Glutamatergic neuron (in vitro differentiated cells): ENCODE measurements at places on chromosomes 13 and 19.
A peak's percentile ranks its signal among the peaks of the same experiment; 100 is the strongest.

DNA sequence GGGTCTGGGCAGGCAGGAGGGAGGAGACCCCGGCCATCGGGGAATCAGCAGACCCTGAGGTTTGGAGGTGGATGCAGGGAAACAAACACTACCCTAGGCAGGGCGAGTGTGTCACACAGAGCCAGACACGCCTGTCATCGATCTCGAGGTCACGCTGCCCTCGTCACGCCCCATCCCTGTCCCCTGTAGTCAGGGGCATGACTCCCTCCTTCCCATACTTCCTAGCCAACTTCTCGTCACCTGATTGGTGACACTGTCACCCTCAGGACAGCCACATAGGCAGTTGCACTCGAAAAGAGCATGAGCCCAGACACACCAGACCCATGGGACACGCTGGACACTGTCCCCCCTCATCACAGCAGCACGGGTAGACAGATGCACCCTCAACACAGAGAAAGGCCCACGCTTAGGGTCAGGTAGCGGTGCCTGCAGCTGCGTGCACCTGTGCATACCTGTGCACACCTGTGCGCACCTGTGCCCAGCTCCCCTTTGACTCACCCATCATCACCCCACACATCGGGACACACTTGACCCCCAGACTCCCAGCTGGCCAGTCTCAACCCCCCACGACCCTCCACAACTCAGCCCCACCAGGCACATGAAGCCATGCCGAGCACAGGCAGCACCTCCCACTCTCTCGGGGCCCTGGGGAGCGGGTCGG lies 11.9 kb downstream of the CILP2 start:
- peak; percentile 15 for DNase-seq

GRCh38 chr13:111526922-111527321 lies 206.5 kb downstream of the TEX29 start:
- DNase-seq = no peak

DNA sequence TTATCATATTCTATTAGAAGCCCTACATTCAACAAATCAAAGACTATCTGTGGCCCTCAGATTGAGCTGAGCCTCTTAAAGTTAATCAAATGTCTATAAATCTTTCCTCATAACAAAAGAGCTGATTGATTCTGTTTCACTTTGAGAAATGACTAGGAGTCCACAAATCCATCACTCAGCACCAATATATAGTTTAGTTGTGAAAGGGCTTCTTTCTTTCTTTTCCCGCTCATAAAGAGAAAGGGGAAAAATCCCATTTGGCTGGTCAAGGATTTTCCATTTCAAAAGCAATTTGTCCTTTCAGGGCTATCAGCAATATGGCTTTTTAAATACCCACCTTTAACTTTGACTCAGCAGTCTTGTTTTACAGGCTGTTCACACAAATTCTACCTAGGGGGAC lies 408.5 kb upstream of the PCDH20 start:
- no peak for DNase-seq

DNA sequence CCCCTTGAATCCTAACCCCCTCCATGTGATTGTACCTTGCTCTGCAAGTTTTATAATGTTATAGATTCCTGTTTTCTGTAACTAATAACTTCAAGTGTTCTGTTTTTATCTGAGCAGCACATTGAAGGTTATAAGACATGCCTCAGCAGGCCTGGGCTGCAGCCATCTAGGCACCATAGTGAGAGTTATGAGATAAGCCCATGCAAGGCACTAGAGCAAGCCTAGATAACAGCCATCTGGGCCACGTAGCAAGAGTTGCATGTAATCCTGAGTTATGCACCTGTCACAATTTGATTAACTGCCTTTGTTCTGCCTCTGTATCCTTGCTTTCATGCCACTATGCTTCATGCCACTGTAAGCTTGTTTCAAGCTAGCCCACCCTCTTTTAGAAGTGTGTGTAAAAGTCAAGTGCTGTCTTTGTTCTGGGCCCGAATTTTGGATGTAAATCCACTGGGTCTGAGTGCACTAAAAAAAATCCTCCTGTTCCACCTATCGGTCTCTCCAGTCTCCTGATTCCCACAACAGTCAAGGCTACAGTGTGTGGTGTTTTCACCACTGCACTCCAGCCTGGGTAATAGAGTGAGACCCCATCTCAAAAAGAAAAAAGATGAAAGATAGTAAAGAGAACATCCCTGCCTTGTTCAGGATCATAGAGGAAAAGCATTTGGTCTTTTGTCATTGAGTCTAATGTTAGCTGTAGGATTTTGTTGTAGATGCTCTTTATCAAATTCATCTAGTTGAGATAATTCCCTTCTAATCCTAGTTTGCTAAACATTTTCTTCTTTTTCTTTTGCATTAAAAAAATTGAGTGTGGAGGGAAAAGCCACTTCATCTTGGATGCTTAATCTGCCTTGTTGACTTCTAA lies 16.0 kb upstream of the KBTBD6 start:
- DNase-seq = no peak

DNA sequence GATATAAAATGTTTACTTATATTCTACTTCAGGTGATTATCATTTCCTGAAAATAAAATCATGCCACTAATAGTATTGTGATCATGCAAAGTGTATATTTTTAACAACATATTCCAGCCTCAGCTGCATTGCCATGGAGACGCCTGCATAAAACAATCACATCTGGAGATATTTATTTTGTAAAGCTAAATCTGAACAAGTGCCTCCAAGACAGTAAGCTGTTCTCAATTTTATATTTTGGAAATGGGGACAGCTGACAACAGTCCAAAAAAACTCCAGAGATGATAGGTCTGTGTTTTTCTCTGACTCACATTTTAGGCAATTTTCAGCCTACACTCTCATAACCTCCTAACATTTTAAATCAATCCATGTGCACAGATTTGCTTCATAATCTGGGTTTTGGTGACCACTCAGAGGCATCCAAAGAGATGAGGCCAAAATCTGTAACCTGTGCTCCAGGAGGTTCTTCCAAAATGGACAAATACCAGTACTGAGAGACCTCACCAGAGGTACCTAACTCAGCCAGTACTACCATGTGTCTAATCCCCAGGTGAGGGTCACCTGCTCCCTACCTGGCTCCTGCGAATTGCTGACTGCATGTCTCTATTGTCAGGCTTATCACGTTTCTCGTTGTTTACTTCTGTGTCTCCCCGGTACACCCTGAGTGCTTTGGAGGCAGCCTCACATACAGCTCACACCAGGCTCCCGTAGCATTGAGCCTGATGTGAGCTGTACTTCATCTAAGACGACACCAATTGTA lies 62.7 kb downstream of the COL4A1 start:
- DNase-seq = no peak

- DNase-seq = no peak
These were observed 8.9 kb downstream of the CIC start for GRCh38 chr19:42277821-42278451.

- no peak for DNase-seq
These were observed 61.3 kb downstream of the ARHGEF7 start for GRCh38 chr13:111176421-111176820.

GRCh38 chr19:51469162-51469561 lies 9.2 kb upstream of the CEACAM18 start:
- no peak for DNase-seq

DNA sequence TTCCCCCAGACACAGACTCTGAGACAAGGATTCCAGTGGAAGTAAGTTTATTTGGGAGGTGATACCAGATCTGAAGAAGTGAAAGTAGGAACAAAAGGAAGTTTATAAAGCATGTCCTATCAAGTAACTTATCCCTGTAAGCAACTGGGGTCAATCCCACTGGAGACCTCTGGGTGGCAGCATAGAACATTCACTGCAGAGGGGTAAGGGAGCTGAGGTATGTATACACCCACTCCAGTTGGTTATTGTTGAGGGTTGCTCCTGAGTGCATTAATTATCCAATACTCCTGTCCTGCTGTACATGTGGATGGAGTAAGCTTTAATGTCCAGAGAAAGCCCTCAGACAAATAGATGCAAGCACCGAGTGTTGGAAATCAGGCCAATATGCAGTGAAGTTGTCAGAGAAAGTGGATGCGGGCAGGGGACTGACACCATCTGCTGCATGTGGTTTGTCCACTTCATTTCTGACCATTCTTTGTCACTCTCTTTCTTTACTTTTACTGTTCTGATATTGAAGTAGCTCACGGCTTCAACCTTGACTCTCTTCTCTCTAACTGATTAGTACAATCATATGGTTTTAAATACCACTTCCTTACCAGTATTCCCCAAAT lies 46.7 kb downstream of the NOTCH3 start:
- peak; percentile 48 for DNase-seq

- DNase-seq = peak; percentile 82
These were observed 27.7 kb downstream of the ZNF844 start for GRCh38 chr19:12092065-12092867.

- DNase-seq = no peak
These were observed 13.7 kb downstream of the ACTN4 start for GRCh38 chr19:38661136-38661535.

GRCh38 chr19:7905268-7905667 lies 1.6 kb downstream of the MAP2K7 start:
- no peak for DNase-seq

DNA sequence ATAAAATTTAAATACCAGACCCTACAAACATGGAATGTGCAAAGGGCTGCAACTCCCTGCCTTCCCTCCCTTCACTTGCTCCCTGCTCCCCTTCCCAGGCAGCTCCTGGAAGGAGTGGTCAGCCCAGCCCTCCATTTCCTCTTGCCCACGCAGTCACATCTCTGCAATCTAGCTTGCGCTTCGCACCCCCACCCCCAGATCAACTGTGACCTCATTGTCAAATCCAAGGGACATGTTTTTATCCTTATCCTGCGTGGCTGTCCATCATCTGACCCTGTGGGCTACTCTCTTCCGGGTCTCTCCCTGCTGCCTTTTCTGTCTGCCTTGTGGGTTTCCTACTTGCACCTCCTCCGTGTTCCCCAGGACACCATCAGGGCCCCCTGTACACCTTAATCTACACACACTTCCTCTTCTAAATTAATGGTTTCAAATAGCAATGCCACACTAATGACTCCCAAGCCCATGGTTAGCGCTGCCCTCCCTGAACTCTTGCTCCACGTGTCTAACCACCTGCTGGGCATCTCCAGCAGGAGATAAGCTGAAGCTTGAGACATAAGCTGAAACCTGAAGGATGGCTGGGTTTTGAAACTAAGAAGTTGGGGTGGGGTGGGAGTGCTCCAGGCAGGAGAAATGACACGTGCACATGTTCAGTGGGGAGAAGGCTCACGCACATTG lies 118.3 kb downstream of the USP12 start:
- DNase-seq = no peak

GRCh38 chr13:80906860-80907259 lies 565.9 kb upstream of the SPRY2 start:
- DNase-seq = no peak

GRCh38 chr13:100724568-100724967 lies 50.0 kb upstream of the TMTC4 start:
- no peak for DNase-seq

DNA sequence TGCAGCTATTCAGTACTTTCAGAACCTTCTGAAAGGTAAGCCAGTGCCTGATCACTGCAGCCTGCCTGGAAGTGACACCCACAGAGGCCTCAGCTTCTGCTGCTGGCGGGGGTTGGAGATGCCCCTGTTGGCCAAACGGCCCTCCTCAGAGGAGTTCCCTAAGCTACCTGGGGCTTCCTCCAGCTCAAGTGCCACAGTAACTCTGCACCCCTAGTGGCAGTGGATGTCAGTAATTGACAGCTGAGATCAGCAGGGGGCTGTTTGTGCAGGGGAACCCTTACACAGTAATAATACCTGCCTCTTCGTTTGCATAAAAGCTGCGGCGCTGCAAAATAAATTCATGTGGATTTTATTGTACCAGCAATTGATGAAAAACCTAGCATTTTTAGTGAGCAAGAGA lies 28.9 kb downstream of the TDRD12 start:
- DNase-seq = no peak

- DNase-seq = peak; percentile 45
These were observed 425.7 kb downstream of the KLF12 start for GRCh38 chr13:73708393-73708985.

GRCh38 chr13:111330066-111330610 lies 9.7 kb downstream of the TEX29 start:
- DNase-seq = no peak

DNA sequence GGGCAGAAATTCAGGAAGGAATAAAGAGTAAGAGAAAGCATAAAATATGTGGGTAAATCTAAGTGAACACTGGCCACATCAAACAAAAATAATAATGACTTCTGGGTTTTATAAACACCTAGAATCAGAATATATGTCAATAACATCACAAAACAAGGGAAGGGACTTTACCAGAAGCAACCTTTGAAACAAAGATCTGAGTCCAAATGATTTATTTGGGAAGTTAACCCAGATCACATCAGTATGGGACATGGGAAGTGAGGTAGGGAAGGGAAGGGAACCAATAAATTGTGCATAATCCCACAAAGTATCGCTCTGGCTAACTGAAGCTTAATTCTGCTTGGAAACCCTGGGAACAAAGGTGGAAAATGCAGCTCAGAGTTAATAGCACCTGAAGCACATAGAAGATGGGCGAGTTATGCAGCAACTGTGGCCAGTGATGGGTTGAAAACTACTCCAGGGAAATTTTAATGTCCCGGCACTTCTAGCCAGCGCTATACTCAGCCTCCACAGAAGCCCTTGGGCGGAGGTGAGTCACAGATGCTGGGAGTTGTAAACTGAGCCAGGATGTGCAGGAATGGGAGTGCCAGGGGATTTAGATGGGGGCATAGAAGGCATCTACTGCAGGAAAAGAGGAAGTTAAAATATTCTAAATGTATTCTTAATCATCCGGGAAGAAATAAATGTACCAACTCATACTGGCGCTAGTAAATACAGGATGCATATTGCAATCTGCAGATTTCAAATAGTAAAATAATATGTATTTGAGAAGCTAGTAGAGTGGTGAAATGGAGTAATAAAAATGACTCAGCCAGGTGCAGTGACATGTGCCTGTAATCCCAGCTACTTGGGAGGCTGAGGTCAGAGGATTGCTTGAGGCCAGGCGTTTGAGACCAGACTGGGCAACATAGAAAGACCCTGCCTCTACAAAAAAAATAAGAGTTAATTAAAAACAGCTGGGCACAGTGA lies 34.2 kb upstream of the CEBPG start:
- no peak for DNase-seq

DNA sequence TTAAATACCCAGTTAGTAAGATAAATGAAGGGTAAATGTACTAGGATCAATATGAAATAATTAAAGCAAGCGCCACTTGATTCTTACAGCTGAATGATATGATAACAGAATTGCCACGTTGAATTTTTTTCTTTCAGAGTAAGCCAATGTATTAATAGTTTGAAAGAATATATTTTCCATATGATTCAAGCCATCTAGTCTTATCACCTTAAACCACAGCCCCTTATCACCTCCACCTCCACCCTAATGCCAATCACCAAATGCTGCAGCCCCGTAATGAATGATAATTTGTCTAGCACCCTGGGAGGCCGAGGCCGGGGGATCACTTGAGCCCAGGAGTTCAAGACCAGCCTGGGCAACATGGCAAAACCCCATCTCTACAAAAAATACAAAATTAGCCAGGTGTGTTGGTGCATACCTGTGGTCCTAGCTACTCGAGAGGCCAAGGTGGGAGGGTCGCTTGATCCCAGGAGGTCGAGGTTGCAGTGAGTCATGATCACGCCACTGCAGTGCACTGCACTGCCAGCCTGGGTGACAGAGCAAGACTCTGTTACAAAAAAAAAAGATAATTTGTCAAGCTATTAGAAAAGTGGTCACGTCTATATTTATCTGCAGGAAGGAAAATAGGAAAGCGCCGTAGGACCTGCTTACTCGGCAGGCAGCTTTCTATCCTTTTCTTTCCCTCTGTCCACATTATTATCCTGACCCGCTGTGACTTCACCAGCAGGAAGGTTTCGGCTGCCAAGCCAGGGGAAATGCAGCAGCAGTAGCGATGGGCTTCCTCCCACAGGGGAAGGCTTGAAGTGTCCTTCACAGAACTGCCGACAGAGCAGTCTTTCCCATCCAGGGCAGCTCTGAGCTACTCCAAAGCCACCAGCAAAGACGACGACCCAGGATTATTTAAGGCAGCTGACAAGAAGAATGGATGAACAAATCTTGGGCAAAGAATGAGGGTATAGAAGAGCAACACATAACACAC lies 19.7 kb upstream of the CLN5 start:
- no peak for DNase-seq
